ENCODE measurements at places on chromosomes 13 and 19.

GRCh38 chr19:35353635-35354034 is 4.6 kb upstream of the FFAR3 start:
- no peak for DNase-seq

DNA sequence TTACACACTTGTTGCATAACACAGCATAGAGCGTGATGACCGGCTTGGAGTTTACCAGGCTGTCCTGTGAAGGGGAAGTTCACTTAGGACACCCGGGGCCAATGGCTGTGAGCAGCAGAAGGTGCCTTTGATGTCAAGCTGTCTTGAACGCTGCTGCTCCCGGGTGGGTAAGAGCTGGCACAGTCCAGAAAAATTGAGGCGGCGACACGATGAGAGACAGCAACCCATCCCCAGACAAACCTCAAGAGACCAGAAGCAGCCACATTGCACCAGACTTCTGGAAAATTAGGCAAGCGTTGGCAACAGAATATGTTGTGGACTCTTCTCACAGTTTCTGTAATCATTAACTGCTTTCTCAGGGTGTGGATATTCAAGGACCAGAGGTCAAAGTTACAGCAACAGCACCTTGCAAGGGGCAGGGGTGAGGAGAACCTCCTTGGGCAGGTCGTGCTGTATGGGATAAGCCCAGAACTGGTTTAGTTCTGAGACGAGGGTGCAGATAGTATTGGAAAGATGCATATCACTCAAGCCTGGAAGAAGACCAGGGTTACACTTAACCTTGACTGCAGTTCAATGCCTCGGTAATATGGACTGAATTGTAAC is 10.1 kb downstream of the NFILZ start:
- DNase-seq, result no peak

GRCh38 chr13:76672420-76672819 is 213.8 kb downstream of the KCTD12 start:
- DNase-seq, result no peak

GRCh38 chr13:113737803-113738202 is 21.2 kb upstream of the TMEM255B start:
- DNase-seq, result no peak

- no peak for DNase-seq
These were observed 168.6 kb upstream of the RFC3 start for GRCh38 chr13:33649212-33649878.

- no peak for DNase-seq
These were observed 6.7 kb upstream of the CHERP start for GRCh38 chr19:16548956-16549355.

DNA sequence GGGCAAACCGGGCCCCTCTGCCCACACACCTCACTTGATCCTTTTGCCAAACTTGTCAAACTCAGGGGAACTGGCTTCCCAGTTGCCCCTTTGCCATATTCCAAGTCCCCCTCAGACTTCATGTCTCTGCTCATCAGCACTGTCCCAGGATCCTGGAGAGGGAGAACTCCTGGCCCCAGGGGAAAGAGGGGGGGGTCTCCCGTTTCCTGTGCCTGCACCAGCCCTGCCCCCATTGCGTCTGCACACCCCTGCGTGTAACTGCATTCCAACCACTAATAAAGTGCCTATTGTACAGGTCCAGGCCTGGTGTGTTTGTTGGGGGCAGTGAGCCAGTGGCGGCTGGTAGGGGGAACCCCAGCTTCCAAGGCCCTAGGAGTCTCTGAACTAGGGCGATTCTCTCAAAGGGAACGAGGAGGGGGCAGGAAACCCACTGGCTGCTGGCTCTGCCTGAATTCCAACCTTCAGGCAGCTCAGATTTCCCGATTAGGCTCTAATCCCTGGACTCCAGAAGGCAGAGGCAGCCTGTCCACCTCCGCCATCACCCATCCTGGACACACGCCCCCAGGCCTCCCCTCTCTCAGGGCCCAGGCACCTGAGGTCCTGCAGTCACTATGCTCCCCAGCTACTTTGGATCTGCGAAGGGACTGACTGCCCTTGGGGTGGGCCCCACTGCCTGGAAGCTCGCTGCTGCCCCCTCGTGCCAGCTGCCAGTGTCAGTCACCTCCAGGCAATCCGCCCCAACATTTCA is 9.7 kb upstream of the ILF3 start:
- peak; percentile 79 for DNase-seq

DNA sequence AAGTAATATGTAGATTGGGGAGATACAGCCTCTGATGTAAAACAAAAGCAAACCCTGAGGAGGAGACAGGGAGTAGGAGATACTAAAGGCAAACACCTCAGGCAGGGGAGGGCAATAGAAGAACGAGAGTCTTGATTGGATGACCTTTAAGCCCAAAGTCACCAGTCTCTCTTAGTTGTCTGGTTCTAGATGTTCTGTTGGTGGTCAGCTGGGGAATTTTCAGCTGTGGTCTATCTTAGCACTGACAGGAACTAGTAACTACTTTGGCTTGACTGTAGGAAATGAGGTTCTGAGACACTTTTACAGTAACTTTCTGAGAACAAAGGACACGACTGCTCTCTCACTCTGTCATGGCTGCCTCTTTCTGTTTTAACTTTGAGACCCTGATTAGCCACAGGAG is 290.7 kb upstream of the MIR17HG start:
- no peak for DNase-seq

DNA sequence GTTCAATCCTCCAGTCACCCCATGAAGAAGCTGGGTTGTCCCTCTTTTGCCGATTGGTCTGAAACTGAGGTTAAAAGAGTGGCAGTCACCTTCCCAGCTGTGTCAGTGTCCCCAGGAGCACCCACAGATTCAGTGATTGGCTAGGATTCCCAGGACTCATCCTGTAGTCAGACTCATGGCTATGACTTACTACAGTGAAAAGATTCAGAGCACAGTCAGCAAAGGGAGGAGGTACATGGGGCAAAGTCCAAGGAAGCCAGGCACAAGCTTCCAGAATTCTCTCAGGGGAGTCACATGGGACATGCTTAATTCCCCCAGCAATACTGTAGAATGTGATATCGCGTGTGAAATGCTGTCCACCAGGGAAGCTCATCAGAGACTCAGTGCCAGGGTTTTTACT is 14.2 kb downstream of the ZNF473 start:
- DNase-seq, result no peak

- no peak for DNase-seq
These were observed 104.7 kb downstream of the GGACT start for GRCh38 chr13:100483841-100484381.

- peak; percentile 22 for DNase-seq
These were observed 460.0 kb downstream of the FOXO1 start for GRCh38 chr13:40206241-40207000.

- no peak for DNase-seq
These were observed 9.0 kb downstream of the GCDH start for GRCh38 chr19:12899891-12900518.

DNA sequence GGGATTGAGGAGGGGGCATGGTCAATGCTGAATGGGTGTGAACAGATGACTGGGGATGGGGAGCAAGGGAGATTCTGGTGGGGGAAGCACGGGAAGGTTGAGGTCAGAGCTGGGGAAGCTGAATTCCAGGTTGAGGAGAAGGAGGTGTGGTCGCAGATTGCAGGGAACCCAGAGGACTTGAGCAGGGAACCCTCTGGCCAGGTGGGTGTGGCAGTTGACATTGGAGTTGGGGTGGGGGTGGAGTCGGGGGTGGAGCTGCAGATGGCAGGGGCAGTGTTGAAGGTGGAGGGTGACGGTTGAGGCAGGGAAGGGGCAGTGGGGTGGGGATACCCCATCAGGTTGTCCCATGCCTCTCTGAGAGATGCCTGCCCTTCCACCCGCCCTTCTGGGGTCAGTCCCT is 94.7 kb downstream of the WTIP start:
- DNase-seq, result no peak

DNA sequence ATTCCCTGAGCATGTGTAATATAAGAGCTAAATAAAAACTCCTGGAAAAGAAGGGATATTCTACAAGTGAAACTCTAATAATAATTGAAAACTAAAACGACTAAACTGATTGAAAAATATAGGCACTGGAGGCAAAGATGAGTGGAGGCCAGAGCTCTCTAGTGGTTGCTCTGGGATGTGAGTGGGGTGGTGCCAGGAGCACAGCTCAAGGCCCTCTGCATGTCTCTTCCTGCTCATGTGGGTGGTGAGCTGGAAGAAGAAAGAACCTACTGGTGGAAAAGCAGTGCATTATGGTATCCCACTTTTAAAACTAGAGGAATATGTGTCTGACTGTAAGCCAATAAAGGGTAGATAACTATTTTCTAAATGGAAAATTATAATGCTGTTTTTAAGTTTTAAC is 15.8 kb upstream of the ARHGEF7 start:
- DNase-seq, result no peak

GRCh38 chr13:50731400-50731799 is 112.1 kb downstream of the DLEU7 start:
- DNase-seq, result no peak

DNA sequence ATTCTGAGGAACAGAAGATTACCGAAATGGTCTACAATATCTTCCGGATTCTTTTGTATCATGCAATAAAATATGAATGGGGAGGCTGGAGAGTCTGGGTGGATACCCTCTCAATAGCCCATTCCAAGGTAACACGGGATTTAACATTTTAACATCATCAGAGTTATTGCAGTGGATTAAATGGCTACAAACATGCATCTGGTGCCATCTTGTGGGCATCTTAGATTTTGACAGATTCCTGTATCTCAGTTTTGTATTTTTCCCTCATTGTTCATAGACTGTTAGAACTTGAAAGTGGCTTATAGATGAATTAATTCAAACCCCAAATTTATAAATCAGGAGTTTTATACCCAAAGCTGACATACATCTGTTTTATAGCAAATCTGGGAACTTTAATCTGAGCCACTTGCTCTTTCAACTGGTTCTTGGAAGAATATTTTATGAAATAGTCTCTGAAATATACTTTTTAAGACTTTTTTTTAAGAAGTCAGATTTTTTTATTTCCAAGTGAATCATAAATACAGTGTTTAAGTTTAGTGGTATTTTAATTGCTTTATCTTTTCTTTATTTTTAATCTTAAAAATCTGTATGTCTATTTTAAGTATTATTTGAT is 215.2 kb downstream of the NBEA start:
- no peak for DNase-seq

DNA sequence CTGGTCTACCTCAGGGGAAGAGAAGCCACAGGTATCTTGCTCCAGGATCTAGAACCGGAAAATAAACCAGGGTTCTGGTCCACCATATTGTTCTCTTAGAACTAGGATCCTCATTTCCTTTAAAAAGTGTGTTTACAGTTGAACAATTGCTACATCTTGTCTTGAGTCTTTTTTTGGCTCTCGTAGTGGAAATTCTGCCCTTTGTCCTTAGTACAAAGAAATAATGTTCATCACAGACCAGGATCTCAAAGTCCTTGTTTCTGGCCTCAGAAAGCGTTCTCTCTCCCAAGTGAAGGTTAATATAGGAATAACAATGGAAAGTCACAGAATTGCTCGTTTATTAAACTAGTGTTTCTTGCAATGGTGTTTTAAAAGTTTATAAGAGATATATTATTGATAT is 20.8 kb downstream of the KLF2 start:
- DNase-seq, result no peak

- no peak for DNase-seq
These were observed 24.6 kb downstream of the ZMYM5 start for GRCh38 chr13:19838865-19839275.

- no peak for DNase-seq
These were observed 9.2 kb downstream of the JOSD2 start for GRCh38 chr19:50501568-50502475.

DNA sequence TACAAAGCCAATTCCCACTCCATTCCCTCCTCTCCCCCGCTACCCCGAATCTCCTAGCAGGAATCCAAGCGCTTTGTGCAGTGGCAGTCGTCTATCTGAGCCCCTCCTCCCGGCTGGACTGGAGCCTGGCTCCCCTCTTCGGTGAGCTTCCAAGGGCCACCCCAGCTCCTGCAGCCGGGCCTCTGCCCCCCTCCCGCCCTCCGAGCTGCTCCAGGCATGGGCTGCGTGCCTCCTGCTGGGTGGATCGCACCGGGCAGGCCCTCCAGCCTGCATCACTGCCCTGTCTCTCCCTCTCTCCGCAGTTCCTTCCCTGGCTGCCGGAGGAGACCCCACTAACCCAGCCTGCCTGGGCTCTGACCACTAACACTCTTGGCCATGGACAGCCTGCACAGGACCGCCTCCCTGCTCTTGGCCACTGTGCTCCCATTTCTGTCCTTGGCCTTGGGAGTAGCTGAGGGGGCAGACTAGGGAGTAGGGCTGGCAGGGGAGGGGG is 12.9 kb upstream of the LENG8 start:
- DNase-seq, result no peak

GRCh38 chr19:6455924-6456323 is 3.7 kb downstream of the SLC25A23 start:
- no peak for DNase-seq

- DNase-seq, result no peak
These were observed 1.1 kb upstream of the AKAP11 start for GRCh38 chr13:42270857-42271215.

DNA sequence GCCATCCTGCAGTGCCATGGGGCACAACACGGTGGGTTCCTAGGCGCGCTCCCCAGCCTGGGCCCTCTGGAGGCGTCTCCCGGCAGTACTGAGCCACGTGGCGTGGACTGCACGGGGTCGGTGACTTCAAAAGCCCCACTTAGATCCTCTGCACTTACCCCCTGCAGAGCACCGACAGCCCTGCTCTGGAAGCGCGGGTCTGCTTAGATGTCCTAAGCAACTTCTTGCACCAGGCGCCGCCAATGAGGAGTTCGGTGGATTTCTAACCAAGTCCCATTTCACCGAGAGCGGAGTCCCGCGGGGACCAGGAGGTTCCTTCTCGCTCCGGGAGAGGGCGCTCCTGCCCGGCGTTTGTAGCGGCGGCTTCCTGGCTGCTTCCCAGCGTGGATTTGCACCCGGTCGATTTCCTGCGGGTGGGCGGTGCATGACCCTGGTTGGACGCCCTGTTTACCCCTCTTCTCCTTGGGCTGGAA is 25.2 kb upstream of the ZNF845 start:
- no peak for DNase-seq

- DNase-seq, result no peak
These were observed 43.4 kb upstream of the MED4 start for GRCh38 chr13:48138270-48138669.

DNA sequence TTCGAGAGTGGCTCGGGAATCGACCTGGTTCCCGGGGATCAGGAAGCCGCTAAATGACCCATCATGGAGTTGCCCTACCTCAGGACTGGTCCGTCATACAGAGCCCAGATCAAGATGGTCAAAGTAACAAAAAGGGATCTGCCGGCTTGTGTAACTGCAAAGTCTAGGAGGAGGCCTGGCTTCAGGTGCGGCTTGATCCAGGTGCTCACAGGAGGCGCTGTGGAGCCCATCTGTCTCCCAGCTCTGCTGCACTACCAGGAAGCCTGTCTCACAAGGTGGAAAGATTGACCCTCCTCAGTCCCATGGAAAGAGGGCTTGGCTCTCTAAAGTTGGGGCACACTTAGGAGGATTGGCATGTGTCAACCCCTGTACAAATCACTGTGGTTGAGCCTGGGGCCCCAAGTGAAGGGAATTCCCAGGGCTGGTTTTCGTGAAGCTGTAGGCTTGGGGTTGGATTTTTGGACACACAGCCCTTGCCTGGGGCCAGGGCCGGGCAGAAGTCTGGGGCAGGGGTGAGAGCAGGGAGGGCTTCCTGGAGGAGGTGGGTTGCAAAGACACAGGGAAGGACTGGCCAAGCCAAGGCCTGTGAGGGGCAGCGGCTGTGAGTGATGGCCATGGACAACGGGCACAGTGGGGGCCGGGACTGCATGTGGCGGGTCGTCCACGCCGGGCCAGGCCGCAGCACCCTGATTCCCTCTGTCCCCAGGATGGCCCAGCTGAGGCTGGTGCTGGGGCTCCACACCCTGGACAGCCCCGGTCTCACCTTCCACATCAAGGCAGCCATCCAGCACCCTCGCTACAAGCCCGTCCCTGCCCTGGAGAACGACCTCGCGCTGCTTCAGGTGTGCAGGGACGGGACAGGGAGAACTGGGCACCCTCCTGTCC is 4.2 kb downstream of the GZMM start:
- DNase-seq, result no peak

Measured in stimulated activated CD4-positive, alpha-beta T cell treated with anti-CD3 and anti-CD28 coated beads, Interleukin-15, amount 100 ng/mL, for 1 hour (primary cell).